Activated naive CD8-positive, alpha-beta T cell treated with anti-CD3 and anti-CD28 coated beads for 36 hours (primary cell): ENCODE measurements at places on chromosomes 12 and 14. TPM values are rescaled to one million over a fixed set of nuclear protein-coding genes. Genes with fewer than 3 reads are reported as not detected.

DNA sequence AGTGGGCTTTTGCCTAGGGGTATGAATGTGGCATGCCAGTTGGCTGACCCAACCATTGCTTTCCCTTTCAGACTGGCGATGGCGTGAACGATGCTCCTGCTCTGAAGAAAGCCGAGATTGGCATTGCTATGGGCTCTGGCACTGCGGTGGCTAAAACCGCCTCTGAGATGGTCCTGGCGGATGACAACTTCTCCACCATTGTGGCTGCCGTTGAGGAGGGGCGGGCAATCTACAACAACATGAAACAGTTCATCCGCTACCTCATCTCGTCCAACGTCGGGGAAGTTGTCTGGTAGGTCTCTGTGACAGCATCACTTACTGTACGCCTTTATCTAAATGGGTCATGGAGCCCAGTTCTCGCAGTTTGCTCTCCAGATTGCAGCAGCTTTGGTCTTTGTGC, 61.1 kb downstream of the ATP2A2 start:
- peaks cover 36% of the 10 kb centered on the region for H3K36me3 ChIP-seq
- no peak overlapping the region for H3K27ac ChIP-seq
- DNase-seq, result no peak
- H3K4me1 ChIP-seq, result peaks cover 3% of the 10 kb centered on the region
- H3K27me3 ChIP-seq, result no peaks in the 10 kb centered on the region

- DNase-seq, result no peak
- H3K4me1 ChIP-seq, result peaks cover 5% of the 10 kb centered on the region
- no peak overlapping the region for H3K27ac ChIP-seq
- no peak overlapping the region for H3K4me3 ChIP-seq
- H3K27me3 ChIP-seq, result peaks cover 10% of the 10 kb centered on the region
- peaks cover 5% of the 10 kb centered on the region for H3K36me3 ChIP-seq
Measured at GRCh38 chr12:26317942-26318575, 122.7 kb downstream of the SSPN start.

GRCh38 chr14:55245657-55246268, 25.5 kb upstream of the FBXO34 start:
- no peak for DNase-seq
- H3K27ac ChIP-seq, result no peak overlapping the region
- H3K4me3 ChIP-seq, result no peak overlapping the region
- peaks cover 2% of the 10 kb centered on the region for H3K4me1 ChIP-seq
- no peaks in the 10 kb centered on the region for H3K36me3 ChIP-seq
- H3K27me3 ChIP-seq, result peaks cover 27% of the 10 kb centered on the region

GRCh38 chr12:65188179-65188701, 18.9 kb downstream of the LEMD3 start:
- H3K36me3 ChIP-seq, result peaks cover 64% of the 10 kb centered on the region
- H3K27ac ChIP-seq, result no peak overlapping the region
- no peaks in the 10 kb centered on the region for H3K27me3 ChIP-seq
- H3K4me1 ChIP-seq, result peaks cover 75% of the 10 kb centered on the region

- H3K4me1 ChIP-seq, result no peaks in the 10 kb centered on the region
- no peak for DNase-seq
- H3K27me3 ChIP-seq, result no peaks in the 10 kb centered on the region
- no peak overlapping the region for H3K27ac ChIP-seq
- H3K36me3 ChIP-seq, result no peaks in the 10 kb centered on the region
Measured at GRCh38 chr12:79252358-79253075, 387.9 kb downstream of the SYT1 start.

DNA sequence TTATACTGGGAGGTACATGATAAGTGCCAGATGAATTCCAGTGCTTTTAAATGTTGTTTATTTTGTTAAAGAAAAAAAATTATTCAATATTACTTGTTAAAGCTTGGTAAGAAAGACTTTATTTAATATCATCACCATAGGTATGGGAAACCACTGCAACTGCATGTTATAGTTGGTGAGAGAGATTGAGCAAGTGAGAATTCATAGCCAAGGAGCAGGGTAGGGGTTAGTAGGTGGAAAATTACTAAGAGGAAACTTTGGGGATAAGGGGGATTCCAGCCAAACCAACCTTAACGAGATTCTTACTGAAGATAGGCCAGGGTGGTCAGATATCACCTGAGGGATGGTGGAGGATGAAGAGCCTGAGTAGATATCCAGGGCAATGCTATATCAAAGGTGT, 38.4 kb downstream of the SLC16A7 start:
- no peak for DNase-seq
- no peak overlapping the region for H3K4me3 ChIP-seq
- H3K27ac ChIP-seq, result no peak overlapping the region
- H3K4me1 ChIP-seq, result peaks cover 46% of the 10 kb centered on the region
- H3K27me3 ChIP-seq, result no peaks in the 10 kb centered on the region
- H3K36me3 ChIP-seq, result peaks cover 37% of the 10 kb centered on the region

SPSB2 gene
- 2.7 TPM for total RNA-seq
